Stromal cell of bone marrow (primary cell): ENCODE measurements at places on chromosomes 6 and 20.
A peak's percentile ranks its signal among the peaks of the same experiment; 100 is the strongest.

DNA sequence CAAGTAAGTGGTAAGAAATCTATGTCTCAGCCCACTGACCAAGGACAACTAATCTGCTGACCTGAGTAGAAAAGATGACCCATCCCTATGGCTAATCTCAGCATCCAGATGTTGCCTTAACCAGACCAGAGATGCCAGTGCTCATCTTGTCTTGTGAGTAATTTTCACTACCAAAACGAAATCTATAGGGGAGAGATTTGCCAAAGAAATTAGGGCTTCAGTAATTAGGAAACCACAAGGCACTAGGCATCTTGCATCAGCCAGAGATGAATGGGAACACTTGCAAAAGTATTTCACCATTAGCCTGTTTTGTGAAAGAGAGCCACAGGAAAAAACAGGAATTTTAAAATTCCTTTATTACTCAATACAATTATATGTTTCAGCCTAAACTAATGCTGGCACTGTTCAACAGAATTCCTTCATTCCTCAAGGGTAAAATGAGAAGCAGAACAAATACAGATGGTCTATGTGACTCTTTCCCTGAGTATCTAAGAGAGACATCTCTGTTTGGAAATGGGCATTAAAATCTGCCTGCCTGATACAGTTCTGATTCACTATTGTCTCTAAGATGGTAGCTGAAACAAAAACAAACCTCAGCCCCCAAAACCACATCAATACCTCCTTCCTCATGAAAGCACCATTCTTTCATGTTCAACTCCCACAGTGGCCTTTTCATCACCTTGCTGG lies 87.8 kb downstream of the GMDS start:
- peak; percentile 62 for DNase-seq

DNA sequence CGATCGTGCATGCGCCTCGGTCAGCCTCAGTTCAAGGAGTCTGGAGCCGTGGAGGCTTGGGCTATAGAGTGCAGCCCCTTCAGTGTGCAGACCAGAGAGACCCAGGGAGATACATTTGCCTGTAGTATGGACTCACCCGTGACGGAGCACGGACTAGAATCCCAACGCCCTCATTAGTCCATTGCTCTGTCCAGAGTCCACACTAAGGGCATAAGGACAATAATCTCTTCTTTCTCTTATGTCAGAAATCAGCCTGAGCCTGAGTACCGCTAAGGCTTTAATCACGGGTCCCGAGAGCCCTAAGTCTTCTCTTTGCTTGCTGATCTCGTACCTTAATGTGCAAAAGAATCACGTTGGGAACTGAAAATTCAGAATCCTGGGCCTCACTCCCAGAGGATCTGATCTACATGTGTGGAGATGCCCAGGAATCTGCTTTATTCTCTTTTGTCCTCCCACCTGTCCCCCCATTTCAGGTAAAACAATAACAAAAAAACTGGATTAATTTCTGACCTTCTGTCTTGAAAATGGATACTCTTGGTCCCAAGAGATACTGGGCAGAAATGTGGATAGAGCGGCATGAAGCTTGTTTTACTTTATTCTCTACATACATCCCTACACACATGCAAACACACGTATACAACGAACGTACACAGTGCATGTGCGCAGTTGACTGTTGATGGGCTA lies 671 bp downstream of the BPHL start:
- no peak for DNase-seq

GRCh38 chr6:113994934-113995342 lies 24.0 kb upstream of the HDAC2 start:
- DNase-seq, result peak; percentile 82

DNA sequence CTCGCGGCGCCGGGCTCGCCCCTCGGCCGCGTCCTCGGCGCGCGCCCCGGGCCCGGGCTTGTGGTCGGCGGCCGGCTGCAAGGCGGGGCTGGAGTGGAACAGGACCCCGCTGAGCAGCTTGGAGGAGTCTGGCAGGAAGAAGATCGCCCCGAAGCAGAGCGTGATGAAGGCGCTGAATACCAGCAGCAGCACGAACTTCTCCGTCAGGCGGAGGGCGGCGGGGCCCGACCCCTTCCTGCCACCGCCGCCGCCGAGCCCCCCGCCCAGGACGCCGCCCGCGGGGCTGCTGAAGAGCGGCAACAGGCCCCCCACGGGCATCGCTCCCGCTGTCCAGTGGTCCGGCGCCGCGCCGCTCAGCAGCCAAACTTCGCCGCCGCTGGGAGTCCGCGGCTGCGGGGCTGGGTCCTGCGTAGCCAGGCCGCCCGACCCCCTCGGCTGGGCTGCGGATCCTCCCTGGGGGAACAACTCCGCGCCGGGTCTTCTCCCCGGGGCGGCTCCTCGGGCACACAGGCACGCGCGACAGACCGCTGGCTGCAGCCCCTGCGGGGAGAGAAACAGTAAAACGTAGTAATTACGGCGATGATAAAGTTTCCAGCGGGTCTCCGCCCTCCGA lies 707 bp downstream of the MAN1A1 start:
- DNase-seq, result no peak

- DNase-seq, result peak; percentile 5
Measured at GRCh38 chr20:1663917-1664316, 6.3 kb upstream of the SIRPG start.

DNA sequence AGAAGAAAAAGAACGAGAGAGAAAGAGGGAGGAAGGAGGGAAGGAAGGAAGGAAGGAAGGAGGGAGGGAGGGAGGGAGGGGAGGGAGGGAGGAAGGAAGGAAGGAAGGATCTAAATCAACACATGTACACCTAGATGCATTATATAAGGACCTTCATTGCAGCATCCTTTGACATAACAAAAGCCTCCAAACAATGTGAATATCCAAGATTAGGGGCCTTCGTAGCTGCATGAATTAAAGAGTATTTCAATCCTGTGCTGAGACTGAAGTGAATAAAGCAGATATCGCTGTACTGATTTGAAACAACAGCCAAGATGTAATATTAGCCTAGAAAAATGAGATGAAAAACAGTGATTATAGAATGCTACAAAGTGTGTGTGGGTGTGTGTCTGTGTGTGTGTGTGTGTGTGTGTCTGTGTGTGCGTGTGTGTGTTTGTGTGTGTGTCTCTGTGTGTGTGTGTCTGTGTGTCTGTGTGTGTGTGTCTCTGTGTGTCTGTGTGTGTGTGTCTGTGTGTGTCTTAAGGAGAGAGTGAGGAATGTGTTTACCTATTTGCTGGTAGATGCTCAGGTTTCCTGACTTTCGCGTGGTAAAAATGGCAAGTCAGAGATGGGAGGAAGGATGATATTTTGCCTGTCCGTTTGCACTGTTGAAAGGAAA lies 129.0 kb upstream of the PTPN1 start:
- no peak for DNase-seq

- DNase-seq, result peak; percentile 56
Measured at GRCh38 chr6:13765570-13765969, 48.8 kb downstream of the MCUR1 start.

DNA sequence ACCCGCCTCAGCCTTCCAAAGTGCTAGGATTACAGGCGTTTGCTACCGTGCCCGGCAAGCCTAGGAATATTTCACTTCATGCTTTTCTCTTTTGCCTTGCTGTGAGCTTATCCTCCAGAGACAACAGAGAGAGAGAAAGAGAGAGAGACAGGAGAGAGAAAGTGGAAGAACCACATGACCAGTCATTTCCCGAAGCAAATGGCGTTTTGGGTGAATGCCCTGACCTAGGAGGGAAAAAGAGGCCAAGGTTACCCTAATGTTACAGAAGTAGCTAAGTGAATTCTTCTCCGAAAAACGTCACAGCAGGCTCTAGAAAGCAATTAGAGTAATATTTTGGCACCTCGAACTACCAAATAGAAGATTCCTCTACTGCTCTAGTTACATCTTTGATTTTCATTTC lies 9.1 kb downstream of the SGK1 start:
- no peak for DNase-seq
